ENCODE measurements at places on chromosomes 11 and 22.

- no peak for DNase-seq
Observed at GRCh38 chr11:2774173-2775082, 74.6 kb upstream of the KCNQ1OT1 start.

- DNase-seq = no peak
Observed at GRCh38 chr22:29693671-29694070, 26.1 kb upstream of the CABP7 start.

DNA sequence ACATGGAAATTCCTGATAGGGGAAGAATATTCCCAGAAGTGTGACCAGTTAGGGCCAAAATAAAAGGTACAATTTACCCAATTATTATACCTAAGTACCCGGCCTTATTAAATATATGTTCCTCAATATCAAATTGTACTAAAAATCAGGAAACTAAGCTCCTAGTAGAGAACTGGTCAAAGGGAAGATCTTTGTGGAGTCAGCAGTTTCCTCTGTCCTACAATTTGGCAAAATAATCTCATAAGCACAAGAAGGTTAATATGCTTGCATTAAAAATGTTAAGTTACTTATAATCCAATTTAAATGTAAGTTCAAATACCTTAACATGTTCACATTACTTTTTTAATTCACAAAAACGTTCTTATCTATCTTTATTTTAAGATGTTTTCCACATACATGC lies 10.3 kb downstream of the TTC28 start:
- DNase-seq = no peak

GRCh38 chr11:27147916-27148315 lies 107.3 kb downstream of the BBOX1 start:
- DNase-seq = no peak

DNA sequence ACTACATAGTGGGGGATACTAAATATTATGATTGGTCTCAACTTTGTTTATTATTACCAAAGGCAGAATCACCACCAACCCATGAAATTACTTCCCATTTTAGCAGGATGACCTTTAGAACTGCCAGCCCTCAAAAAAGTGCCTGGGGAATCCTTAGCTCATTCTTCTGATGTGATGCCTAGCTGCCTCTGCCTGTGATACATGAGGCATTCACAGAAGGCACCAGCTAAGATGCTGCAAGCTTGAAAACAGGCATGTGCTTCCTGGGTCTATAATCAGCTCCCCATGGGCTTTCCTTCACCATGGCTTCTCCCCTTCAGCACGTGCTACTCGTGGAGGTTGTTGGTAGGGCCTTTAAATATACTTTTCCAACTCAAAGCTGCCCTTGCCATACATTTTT lies 50.4 kb upstream of the ARHGAP20 start:
- DNase-seq = no peak

DNA sequence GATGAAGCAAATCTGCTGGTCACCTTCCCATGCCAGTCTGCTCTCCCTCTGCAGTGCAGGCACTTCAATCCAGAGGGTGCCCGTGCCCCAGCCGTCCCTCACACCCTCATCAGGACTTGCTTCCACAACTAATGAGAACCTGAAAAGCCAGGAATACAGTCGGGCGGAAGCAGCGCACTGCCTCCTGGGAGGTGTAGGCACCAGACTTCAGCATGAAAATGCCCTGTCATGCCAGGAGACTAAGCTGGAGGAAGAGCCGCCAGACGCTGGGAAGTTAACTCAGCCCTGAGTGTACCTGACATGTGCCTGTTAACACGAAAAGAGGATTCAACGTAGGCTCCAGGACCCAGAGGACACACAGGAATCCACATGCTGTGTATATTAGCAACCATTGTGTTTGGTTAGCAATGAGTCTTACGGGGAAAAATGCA lies 40.1 kb upstream of the FLI1 start:
- no peak for DNase-seq

- no peak for DNase-seq
Observed at GRCh38 chr22:49689255-49689770, 138.4 kb downstream of the BRD1 start.

DNA sequence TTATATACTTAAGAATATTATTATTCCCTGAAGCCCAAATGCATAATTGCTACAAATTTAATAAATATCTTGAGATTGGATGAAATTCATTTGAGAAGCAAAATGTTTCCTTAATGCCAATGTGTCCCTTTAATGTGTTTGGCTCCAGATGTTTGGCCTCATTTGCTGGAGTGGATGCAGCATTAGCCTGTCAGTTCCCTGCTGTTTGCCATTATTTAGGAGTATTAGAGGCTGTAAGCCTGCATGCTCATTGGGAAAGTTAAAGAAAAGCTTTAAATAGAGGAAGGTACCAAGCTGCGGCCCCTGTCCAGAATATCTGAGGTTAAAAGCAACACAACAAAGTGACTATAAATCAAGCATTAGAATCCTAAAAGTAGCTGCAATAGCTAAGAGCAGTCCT lies 54.8 kb upstream of the PITPNB start:
- no peak for DNase-seq

DNA sequence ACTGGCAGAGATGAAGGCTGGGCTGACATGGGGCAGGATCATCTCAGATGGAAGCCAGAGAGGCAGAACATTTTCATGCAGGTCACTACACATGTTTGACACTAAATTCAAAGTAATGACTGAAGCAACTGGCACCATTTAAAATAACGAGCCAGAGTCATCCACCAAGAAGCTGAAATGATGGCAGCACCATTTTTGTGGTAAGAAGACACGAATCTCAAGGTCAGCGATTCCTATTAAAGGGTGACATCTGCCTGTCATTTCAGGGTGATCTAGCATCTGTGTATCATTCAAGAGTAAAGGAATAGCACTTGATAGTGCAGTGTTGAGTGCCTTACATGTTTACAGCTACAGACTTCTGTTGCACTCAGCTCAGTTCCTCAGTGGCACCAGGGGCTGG lies 113.4 kb upstream of the C11orf87 start:
- no peak for DNase-seq

- DNase-seq = no peak
Observed at GRCh38 chr11:132408877-132409276, 1038.5 kb downstream of the NTM start.

DNA sequence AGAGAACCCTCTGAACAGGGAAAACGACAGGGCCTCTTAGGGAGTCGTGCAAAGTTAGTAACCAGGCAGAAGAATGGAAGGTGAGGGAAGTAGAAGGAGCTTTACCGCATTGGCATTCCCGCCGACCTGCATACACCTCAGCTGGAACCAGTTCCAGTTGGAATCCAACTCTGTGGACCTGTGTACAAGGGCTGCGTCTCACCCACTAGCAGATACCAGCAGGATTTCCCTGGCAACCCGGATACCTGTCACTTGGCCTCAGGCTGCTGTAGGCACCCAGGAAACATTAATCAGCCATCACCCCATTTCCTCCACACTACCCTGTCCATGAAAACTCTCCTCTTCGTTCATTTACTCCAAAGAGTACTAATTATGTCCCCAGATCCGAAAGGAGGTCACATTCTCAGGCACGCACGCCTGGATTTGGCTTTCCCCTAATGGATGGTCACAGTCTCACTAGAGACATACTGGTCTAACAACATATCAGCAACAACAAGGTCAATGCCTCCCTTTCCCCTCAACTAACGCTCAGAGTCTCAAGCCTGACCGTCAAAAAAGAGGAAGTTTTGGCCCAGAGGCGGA lies 842 bp downstream of the ARFGAP2 start:
- no peak for DNase-seq

DNA sequence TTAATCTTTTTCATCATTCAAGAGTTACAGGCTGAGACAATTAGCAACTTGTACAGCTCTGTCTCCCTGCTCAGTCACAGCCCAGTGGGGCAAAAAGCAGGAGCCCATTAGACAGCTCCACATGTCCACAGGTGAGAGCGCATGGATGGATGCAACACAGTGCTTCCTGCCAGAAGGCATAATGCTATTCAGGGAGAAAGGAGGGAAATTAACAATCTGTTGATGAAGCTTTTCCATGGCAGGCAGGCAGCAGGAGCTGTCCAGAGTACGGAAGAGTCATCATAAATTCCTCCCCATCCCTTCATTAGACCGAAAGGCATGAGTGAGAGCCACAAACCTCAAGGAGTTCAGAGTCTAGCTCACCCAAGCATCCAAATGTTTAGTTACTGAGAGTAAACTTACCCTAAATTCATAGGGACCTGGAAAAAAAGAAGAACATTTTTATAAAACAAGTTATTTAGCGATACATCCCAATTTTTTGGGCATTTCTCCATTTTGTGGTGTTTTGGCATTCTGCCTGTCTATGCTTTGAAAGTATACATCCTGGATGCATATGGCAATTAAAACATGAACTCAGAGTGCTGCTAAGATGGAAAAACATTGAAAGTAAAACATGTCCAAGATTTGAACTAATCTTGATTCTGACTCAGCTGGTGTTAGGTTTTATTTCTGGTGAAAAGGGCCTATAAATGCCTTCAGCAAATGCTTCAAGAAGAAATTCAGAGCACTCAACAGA lies 428.1 kb downstream of the OPCML start:
- DNase-seq = no peak

- DNase-seq = no peak
Observed at GRCh38 chr22:17964643-17965042, 59.7 kb downstream of the MICAL3 start.

- no peak for DNase-seq
Observed at GRCh38 chr11:72038491-72038890, 39.8 kb downstream of the IL18BP start.

- DNase-seq = no peak
Observed at GRCh38 chr11:491358-491757, 15.7 kb downstream of the RNH1 start.

DNA sequence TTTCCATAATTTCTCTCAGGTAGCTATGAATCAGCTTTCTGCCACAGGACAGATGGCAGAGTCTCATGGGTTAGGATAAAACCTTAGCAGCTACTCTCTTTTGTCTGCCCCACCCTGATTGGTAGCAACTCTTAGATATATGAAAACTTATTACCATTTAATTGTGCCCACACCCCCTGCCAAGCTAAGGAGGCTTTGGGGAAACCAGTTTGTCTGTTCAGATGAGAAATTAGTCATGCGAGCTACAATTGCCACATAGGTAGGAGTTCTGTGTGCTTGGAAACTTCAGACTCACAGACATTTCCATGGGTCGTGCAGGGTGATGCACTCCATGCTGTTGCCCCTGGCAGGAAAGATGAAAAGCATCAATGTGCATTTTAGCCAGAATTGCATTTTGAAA lies 39.9 kb downstream of the CD44 start:
- no peak for DNase-seq

GRCh38 chr11:78931891-78932290 lies 357.2 kb upstream of the NARS2 start:
- no peak for DNase-seq

GRCh38 chr11:61853698-61854169 lies 25.6 kb downstream of the FADS2 start:
- no peak for DNase-seq

- DNase-seq = no peak
Observed at GRCh38 chr11:11211888-11212287, 141.2 kb downstream of the CSNK2A3 start.

- no peak for DNase-seq
Observed at GRCh38 chr11:77316733-77317342, 15.4 kb upstream of the GDPD4 start.

GRCh38 chr11:112315057-112315720 lies 54.5 kb upstream of the PLET1 start:
- no peak for DNase-seq

GRCh38 chr11:118334745-118335144 lies 7.8 kb downstream of the CD3D start:
- no peak for DNase-seq

DNA sequence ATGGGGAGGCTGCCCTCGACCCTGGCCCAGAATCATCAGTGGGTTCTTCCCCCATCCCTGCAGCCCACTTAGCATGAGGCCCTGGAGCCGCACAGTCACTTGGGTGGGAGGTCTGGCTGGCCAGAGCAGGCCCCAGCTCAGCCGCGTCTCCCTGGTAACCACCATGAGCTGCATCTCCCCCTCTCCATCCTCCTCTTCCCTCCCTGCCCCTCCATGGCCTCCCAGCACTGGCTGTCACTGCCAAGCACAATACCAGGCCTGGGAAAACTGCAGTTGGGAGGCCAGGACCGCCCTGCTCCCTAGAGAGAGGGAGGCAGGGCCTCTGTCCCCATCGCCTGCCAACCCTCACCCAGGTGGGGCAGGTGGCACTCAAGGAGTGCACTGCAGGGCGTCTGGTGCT lies 8.0 kb downstream of the CSDC2 start:
- no peak for DNase-seq

- no peak for DNase-seq
Observed at GRCh38 chr11:117417856-117418255, 90.2 kb downstream of the CEP164 start.
